ENCODE measurements at places on chromosomes 12 and 14.

GRCh38 chr14:38808734-38809455 lies 294.1 kb downstream of the SEC23A start:
- no peak for DNase-seq

DNA sequence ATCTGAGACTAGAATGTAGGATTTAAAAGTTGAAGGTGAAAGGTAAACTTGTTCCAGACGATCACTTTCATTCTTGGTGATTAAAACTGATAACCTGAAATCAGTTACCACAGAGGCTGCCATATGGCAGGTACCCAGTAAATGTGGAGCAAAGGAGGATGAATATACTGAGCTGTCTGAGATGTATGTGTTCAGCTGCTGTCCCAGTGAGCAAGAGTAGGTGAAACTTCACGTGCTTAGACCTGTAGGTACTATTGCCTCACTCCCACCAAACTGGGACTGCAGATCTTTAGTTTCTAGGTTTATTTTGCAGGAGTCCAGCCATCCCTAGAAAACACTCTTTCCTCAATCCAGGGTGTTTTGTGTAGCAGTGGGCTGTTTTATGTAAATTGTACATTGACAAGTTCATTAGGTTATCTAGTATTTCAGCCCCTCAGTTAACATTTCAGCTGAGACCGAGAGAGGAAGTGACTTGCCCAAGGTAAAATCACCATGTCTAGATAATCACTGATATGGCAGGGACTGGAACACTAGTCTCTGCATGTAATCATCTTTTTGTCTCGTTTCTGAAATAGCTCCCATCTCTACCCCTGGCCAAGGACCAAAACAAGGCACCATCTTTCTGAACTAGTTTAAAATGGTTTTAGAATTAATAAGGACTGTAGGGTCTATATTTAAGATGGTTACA lies 62.7 kb downstream of the ATG14 start:
- DNase-seq = no peak

- no peak for DNase-seq
Observed at GRCh38 chr14:49970474-49971147, 77.7 kb downstream of the ARF6 start.

DNA sequence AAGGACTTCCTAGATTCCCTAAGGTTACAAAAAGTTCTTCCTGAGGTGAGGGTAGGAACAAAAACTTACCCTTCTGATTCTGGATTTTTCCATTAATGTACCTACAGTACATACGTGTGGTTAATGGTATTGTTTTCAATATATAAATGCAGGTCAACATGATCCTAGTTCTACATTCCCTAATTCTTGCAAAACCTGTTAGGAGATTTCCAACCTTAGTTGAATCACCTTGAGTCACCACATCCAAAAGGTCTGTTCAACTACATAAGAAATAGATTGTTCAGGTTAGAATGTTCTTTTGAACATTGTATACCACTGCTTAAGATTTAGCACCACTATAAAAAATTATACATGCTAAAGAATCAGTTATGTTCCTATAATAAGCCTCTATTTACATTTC lies 118.9 kb downstream of the GARIN6 start:
- no peak for DNase-seq

GRCh38 chr12:42448841-42449240 lies 122.9 kb downstream of the PPHLN1 start:
- no peak for DNase-seq

GRCh38 chr12:1282670-1283315 lies 291.8 kb downstream of the ERC1 start:
- DNase-seq = no peak

DNA sequence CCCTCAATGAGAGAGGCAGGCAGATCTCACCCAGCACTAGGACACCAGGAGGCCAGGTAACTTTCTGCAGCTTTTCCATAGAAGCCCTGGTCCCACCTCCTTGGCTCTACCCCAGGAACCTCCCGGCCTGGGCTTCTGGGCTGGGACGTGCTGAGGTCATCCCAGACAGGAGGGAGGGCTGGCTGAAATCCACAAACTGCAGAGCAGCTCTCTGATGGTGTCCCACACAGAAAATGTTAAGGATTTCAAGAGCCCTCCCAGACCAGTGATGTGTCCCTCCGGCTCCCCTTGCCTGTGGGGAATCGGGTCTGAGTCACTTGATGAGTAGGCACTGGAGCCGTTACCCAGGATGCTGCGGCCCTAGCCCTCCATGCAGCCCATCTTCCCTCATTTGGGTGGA lies 124.1 kb downstream of the ESRRB start:
- DNase-seq = no peak

- no peak for DNase-seq
Observed at GRCh38 chr14:75825147-75825592, 156.6 kb downstream of the TGFB3 start.

- DNase-seq = no peak
Observed at GRCh38 chr14:50070840-50071548, 45.4 kb downstream of the VCPKMT start.

All from stimulated activated naive CD4-positive, alpha-beta T cell (primary cell).